ENCODE measurements at places on chromosomes 4 and X.

GRCh38 chr4:53150631-53151488 is 215.0 kb downstream of the SCFD2 start:
- DNase-seq, result peak; percentile 14

DNA sequence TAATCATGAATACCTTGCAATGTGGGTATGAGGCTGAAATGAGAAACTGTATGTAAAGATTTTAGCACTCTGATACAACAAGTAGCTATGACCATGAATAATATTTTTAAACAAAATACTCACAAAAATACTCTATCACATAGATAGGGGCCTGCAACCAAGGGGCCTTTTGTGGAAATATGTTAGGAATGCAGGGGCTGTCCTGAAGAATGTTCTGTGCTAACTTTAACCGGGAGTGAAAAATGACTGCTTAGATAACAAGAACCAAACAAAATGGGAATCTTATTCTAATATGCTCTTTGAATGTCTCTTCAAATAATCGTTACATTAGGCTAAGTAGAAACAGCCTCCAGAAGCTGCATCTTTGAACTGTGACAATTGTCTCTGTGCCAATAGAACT is 37.9 kb upstream of the GYPA start:
- DNase-seq, result peak; percentile 10

GRCh38 chrX:27619975-27620374 is 29.8 kb downstream of the DCAF8L2 start:
- peak; percentile 16 for DNase-seq

DNA sequence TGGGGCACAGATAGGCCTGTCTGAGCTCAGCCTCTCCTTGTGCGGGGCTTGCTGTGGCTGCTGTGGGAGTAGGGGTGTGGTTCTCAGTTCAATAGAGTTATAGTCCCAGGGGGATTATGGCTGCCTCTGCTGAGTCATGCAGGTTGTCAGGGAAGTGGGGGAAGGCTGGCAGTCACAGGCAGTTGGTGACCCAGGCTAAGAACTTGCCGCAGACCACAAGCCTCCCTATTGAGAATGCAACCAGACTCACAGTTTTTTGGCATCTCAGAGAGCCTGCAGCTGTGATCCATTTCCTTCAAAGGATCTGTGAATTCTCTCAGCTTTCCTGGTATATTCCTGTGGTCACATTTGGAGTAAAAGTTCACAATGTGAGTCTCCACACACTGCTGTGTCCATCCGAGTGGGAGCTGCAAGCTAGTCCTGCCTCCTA is 364.9 kb downstream of the ZNF674 start:
- peak; percentile 73 for DNase-seq

DNA sequence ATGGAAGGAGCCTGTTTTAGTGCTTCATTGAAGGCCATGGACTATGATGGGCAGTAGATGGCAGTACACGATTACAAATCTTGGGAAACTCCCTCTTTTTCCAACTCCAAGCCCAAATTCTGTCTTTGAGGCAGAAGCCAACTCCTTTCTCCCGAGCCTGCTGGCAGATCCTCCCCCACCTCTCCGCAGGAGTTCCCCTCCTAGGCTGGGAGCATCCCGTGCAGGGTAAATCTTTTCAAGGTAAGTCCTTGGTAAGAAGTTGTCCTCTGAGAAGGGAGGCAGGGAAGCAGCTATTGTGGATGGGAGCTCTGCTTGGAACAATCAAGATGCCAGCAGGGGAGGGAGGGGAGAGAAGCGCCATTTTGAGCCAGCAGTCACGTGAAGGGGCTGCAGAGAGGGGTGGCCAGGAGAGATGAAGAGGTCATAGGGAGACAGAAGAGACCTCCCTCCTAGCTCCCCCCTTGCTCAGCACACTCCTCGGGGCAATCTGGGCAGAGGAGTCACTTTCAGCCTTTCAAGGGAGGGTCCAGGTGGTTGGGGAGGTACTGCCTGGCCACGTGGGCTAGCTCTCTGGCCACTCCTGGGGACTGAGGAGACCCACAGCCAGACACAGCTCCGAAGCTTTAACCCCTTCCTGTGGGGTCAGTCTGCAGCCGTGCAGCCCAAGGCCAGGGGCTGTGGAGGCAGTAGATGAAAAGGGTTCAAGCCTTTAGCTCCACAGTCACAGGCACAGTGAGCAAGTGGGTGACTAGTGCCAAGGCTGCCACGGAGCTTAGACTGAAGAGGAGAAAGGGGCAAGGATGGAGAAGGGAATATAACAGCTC is 9.6 kb downstream of the CC2D2A start:
- peak; percentile 90 for DNase-seq

GRCh38 chr4:17060230-17060629 is 161.8 kb upstream of the LDB2 start:
- DNase-seq, result no peak

- DNase-seq, result peak; percentile 64
Observed at GRCh38 chrX:56726605-56727004, 2.4 kb upstream of the NBDY start.

DNA sequence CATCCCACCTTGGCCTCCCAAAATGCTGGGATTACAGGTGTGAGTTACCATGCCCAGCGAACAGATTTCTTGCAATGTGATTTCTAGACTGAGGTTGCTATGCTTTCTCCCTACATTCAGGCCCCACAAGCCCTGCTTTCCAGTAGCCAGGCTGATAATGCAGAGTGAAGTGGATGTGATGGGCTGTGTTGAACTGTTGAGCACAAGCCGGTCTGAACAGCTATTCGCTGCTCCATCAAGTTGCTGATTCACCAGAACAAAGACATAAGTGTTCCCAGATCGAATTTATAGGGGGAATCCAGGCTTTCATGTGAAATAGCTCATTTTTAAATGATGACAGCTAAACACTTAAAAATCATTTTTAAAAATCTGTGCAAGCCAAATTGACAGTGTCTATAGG is 8.0 kb downstream of the NIPAL1 start:
- peak; percentile 6 for DNase-seq

- no peak for DNase-seq
Observed at GRCh38 chr4:185825737-185826136, 13.7 kb upstream of the SORBS2 start.

DNA sequence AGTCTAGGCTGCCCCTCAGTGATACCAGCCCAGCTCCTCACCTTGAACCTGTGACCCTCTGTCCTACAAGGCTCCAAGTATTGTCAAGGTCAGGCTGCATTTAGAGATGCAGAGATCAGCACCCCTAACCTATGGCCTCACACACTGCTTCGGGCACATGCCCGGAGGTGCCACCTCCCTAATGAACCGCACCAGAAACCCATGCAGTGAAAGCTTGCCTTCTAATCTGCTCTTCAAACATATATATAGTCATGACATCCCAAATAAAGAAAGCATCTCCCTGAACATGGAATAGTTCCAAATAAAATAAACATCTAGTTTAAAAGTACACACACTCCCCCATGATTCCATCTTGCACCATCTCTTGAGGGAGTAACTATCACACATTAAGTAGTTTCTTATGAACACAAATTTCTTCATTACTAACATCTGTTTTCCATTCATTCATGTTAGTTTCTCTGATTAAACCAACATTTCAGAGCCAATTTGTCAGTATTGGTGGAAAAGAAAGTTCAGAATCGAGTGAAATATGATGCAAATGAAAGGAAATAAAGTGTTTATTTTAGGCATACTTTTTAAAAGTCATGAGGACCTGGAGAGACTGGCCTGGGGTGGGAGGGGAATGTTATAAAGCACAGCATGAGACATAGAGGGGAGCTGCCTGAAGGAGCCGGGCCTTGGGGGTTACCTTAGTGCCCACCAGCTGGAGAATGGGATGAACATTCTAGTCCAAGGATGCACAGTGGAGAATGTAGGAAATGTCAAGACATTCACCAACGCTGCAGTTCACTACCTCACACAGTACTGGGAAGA is 19.2 kb downstream of the CC2D2A start:
- DNase-seq, result peak; percentile 92

GRCh38 chr4:53465281-53465680 is 87.8 kb downstream of the FIP1L1 start:
- DNase-seq, result no peak

DNA sequence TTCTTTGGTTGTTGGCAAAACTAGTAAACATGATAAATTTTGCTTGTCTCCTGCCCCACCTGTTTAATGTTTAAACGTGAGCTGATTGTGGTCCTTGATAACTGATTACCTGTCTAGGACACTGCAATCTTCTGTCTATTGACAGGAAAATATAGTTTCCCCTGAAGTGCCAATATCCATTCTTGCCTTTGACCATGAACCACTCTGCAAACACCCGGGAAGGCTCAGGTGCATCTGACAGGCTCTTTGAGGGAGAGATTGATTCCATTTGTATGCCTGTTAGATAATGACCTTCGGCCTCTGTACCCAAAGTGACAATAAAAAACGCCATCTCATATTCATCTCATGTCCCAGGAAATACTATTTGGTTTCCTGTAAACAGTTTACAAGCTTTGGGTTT is 453.0 kb downstream of the CENPC start:
- no peak for DNase-seq
